ENCODE measurements at places on chromosomes 7 and 10.

DNA sequence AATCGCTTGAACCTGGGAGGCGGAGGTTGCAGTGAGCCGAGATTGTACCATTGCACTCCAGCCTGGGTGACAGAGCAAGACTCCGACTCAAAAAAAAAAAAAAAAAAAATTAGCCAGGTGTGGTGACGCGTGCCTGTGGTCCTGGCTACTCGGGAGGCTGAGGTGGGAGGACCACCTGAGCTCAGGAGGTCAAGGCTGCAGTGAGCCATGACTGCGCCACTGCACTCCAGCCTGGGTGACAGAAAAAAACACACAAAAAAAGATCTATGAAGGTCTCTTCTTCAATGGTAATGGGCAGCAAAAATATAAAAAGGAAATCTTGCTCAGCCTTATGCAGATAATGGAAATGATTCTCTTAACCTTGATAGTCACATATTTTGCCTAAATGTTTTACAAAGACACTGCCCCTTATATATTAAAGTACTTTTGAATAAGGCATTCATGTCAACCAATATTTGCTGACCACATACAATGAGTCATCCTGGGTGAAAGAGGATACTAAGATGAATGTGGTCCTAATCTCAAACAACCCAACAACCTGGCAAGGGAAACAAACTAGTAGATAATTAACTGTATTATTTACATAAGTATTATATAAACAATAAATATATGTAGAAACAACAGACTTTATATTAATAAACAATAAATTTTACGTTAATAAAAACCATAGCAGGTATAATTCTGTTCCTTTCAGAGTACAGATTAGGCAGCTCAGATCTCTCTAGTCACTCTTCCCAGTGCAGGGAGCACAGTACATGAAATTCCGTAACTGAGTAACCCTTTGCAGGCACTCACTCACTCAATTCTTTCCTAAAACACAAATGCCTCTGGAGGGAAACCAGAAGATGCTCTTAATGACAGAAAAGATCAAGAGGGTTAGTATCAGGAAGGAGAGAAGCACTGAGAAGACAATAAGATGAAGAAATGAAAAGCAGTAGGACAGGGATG, 8.1 kb downstream of the TOMM7 start:
- no peak for DNase-seq

DNA sequence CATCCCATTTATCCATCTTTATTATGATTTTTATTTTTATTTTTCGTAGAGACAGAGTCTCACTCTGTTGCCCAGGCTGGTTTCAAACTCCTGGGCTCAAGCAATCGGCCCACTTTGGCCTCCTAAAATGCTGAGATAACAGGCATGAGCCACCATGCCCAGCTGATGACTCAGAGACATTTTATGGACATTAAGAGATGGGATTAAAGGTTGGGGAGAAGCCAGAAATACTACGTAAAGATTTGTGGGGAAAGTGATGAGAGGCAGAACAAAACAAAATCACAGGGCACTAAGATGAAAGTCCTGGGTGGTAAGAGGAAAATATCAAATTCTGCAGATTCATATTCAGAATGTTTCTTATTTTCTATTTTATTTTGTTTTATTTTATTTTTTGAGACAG, 7.6 kb downstream of the WNT8B start:
- DNase-seq, result no peak

DNA sequence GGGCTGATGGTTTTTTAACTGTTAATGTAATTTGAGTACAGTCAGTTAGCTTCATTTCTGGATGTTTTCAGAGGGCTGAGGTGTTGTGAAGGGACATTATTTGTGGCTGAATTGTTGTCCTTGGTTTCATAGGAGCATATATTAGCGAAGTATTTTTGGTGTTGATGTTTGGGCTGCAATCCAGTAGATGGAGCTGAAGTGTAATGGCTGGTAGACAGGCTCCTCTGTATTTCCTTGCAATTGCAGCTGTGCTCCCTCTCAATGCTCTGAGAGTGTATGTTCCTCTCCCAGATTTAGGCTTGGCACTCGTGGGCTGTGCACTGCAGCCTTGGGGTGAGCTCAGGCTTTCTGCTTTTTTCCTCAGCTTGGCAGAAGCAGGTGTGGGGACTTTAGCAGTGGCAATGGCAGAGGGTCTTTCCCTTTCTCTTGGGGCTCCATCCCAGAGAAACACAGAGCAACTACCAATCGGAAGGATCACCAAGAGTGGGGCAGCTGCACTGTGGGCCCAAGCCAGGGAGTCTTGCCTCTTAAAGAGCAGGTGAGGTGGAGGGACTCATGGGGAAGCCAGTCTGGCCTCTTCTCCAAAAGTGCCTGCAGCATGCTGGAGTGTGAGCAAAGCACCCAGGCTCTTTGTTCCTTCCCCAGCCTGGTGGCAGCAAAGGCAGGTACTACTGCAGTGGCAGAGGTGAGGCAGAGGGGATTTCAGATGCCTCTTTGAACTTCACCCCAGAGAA, 544.4 kb downstream of the SH2D4B start:
- DNase-seq, result no peak

GRCh38 chr10:62270020-62270419, 1.4 kb upstream of the RTKN2 start:
- DNase-seq, result no peak

GRCh38 chr10:102394801-102395399, 605 bp upstream of the NFKB2 start:
- peak; percentile 13 for DNase-seq

DNA sequence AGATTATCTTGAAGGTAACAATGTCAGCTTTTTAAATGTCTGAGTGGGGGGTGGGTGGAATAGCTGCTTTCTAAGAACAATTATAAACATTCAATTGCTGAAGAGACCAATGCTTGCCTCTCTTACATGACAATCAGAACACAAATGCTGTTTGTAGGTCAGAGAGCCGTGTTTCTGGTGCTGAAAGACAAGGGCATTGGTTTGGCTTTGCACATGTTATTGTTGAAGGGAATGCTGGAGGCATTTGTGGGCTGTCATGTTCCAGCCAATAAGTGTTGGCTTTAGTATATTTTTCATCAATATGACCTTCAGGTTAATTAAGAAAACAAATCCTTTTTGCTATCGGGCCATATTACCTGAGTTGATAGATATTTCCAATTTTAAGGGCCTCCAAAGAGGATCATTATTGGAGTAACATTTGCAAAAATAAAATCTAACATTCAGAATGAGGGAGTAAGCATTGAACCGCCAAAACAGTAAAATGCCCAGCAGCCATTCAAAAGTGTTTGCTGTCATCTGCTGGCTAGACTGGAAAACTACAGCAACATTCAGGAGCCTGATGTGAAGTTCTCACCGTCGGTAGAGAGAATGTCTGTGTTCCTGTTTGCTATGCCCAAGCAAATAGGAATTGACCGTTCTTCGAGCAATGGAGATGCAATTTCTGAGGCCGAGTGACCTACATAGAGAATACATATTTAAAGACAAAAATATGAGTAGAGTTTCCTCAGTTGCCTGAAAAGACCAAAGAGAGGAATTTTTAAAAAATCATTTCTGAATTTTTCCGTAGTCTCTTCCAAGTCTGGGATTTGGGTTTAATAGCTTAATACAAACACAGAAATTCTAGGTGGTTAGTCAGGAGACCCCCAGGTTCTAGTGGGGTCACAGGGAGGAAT, 118.9 kb downstream of the APBB1IP start:
- peak; percentile 34 for DNase-seq

Data from NCI-H446 (cell line).